ENCODE measurements at places on chromosomes 1 and 21.

GRCh38 chr1:209160230-209160629 lies 423.3 kb upstream of the CAMK1G start:
- DNase-seq = peak; percentile 21

GRCh38 chr1:32647308-32648134 lies 2.8 kb downstream of the ZBTB8OS start:
- no peak for DNase-seq

GRCh38 chr1:62689524-62689923 lies 1.3 kb upstream of the DOCK7 start:
- DNase-seq = no peak

DNA sequence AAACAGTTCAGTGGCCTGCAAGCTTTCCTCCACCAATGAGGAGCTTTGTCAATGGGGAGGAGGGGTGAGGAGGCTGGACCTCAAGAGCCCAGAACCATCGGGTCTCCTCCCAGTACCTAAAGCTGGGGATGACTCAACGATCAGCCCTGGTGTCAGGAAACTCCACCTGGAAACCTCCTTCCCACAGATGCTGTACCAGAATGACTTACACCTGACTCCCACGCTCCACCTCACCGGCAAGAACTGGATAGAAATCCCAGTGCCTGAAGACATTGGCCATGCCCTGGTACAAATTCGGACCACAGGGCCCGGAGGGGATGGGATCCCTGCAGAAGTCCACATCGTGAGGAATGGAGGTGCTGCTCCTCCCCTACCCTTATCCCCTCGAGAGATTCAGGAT lies 11.4 kb downstream of the TMEM81 start:
- DNase-seq = no peak

DNA sequence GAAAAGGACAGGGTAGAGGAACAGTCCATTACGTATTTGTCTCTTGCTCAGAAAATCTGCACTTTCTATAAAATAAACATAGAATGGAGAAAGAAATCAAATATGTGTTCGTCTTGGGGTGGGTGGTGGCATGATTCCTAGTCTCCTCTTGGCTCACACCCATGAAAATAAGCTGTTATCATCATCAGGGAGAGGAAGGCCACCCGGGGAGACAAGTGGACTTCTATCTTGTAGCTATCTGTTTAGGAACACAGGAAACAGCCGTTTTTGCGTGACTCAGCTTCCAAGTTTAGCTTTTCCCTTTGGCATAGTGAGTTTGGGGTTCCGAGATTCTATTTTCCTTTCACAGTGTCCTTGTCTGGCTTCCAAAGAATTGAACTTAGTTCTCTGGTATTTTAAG lies 622.3 kb downstream of the PTPRU start:
- DNase-seq = no peak
